ENCODE measurements at places on chromosomes 1 and 21.

DNA sequence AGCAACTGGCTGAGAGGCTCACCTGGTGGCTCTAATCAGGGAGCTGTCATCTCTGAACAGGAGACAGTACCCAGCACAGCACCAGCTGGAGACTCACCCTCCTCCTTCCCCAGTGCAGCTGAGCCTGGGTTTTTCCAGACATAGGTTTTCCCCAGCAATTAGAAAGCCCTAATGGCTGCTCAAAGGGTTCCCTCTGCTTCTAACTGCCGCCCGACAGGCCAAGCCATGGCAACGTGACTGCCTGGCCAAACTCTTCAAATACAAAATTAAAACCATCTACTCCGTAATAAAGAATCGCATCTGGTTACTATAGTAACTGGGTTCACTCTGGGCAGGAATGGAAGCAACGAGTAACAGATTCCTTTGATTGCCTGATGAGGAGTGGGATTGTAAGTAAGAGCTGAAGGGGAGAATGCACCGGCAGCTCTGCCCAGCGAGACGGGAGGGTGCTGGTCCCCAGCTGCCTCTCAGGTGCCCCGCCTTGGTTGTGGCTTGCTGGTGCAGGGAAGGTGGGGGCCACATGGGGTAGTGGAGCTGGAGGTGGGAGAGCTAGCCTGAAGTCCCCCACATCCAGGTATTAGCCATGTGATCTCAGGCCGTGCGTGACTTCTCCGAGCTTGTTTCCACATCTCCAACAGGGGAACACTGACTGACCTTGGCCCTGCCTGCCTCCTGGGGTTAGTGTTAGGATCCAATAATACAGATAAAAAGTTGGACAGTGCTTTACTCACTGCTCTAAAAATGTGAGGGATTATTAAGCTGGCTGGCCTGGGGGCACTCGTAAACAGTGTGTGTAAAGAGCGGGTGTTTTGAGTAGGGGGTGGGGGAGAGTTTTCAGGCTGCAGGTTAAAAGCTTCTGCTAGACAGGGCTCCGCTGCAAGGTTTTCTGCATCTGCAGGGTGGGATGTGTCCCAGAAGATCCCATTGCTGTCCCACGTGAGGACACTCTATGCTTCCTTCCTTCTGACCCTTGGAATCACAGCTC, 94.2 kb downstream of the KCNN3 start:
- no peak for DNase-seq

GRCh38 chr1:61051443-61051718, 31.0 kb upstream of the NFIA start:
- no peak for DNase-seq

DNA sequence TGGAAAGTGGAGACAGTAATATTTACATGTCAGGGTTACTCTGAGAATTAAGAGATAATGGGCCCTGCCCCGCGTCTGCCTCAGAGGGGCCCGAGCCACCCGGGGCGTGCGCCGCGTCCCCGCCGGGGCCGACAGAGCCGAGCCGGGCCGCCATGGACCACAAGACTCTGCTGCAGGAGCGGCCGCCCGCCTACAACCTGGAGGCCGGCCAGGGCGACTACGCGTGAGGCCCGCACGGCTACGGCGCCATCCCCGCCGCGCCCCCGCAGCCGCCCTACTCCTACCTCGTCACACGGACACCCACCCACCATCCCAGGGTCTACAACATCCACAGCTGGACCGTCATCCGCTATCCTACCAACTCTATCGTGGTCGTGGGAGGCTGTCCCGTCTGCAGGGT, 35.1 kb upstream of the LRRC39 start:
- no peak for DNase-seq

- DNase-seq: no peak
These were observed 80.6 kb downstream of the CACHD1 start for GRCh38 chr1:64550510-64550909.

DNA sequence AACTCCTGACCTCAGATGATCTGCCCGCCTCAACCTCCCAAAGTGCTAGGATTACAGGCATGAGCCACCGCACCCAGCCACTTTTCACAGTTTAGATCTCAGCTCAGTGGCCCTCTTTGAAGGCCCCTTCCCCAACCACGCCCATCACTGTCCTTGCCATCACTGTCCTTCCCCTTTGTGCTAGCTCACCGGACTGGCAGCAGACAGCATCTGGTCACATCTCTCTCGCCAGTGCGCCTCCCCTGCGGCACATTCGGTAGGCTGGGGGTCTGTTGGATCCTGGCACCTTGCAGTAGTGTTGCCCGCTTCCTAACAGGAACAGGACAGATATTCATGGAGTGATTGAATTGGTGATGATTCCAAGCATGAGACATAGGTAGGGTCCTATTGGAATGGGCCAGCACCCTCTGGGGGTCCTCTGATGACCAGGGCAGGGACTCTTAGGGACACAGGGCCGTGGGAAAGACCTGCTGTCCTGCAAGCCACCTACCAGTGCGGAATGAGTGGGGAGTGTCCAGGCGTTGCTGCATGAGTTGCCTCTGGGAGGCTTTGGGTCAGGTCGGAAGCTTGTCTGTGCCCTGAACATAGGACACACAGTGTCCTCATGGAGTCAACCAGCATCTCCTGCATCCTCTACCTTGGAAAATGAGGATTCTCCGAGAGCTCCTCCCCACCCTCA, 178.8 kb upstream of the VAMP3 start:
- DNase-seq: no peak

- no peak for DNase-seq
These were observed 692 bp downstream of the DPH2 start for GRCh38 chr1:43970502-43970901.

DNA sequence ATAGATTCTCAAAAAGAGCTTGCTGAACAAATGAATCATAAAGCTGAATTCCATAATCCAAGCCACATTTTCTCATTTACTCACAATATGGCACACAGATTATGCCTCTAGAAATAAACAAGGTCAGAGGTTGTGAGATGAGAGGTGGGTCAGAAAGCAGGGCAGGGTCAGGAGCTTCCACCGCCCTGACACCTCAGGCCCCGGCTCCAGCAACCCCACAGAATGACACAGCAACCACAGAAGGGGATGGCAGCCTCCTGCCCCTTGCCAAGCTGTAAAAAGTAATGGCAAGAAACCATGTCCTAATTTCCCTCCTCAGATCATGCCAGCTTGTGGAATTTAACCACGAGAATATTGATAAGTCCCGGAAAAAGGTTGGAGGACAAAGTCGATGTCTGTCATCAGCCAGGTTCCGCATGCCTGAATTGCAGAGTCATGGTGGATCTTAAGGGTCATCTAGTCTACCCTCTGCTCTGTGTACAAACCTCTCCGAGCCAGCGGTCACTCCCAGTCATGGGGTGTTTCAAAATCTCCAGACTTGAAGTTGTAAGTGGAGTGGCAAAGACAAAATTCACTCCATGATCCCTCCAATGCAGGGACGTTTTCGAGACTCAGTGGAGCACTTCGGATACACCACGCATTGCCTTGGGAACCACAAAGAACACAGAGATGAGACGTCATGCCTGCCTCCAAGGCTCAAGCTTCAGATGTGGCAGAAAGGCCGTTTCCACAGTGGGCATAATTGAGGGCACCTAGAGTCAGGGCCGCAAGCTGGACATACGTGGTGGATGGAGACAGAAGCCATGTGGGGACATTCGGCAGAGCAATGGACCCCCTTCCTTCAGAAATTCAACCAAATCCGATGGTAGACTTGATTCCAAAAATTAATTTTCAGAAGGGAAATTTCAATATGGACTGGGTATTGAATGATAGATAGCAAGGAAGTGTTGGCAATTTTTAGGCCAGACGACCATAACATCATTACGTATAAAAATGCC, 254.0 kb downstream of the TOMM20 start:
- no peak for DNase-seq

DNA sequence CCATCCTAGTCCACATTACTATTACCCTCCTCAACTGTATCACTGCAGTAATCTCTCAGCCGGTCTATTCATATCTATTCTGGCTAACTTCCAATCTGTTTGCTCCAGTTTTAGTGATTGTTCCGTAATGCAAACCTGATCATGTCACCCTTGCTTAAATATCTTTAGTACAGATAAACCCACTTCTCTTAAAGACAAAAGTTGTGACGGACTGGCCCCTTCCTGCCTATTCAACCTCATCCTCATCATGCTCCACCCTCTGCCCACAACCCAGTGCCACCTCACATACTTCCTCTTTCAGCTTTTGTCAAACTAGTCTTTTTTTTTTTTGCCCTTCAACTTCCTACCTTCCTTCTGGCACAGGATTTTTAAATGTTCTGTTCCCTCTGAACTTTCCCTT, 2.8 kb upstream of the C1orf162 start:
- no peak for DNase-seq

DNA sequence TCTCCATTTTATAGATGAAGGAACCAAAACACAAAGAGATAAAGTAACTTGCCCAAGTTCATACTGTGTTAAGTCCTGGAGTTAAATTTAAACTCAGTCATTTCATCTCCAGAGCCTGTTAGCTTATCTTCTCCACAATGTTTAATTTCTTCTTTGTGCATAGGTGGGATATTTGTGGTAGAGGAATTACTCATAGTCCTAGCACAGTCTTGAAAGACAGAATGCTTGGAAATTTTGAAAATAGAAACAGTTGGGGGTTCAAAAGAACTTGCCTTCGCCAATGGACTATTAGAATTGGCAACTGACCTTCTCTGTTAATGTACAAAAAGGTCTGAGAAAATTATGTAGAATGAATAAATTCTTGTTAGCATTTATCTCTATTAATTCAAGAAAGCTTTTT, 832.0 kb upstream of the PRMT6 start:
- DNase-seq: no peak
